ENCODE measurements at places on chromosomes 1 and 21.

GRCh38 chr1:244053831-244054230, 2.7 kb downstream of the ZBTB18 start:
- DNase-seq: no peak

GRCh38 chr21:18477043-18477442, 73.5 kb upstream of the TMPRSS15 start:
- no peak for DNase-seq

- DNase-seq: no peak
These were observed 62.8 kb downstream of the PIK3CD start for GRCh38 chr1:9714257-9714718.

DNA sequence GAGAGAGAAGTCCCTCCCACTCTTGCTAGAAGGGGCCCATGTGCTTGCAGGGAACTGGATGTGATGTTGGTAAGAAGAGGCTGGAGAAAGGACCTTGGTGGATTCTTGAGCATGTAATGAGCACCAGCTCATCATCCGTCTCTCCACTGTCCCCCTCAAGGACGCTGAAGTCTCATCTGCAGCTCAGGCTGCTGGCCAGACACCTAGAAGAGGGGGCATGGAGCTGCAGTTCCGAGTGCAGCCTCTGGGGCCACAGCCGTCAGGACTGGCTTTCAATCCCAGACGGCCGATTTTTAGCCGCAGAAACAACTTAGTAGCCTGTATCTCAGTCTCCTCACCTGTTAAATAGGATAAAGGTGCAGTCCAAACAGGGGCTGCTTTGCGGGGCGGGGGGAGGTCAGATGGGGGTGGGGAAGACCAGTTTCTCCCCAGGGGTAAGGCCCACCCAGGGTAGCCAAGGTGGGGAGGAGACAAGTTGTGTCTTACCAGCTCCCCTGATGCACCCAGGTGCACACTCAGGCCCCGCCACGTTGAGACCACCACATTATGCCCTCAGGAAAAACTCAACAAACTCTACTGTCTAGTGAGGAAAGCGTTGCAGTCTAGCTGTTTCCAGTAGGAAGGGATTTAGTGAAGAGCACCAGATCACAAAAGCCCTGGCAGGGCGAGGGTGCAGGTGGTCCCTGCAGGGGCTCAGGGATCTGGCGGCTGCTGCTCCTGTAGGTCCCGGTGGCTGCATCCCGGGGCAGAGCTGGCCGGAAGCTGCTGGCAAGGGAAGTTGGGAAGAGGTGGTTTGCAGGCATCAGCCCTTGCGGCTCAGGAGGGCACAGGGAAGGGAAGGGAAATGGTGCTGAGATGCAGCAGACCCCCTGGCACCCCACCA, 29.5 kb downstream of the LDLRAP1 start:
- peak; percentile 80 for DNase-seq

- no peak for DNase-seq
These were observed 68.9 kb upstream of the ACTL8 start for GRCh38 chr1:17686258-17686657.

DNA sequence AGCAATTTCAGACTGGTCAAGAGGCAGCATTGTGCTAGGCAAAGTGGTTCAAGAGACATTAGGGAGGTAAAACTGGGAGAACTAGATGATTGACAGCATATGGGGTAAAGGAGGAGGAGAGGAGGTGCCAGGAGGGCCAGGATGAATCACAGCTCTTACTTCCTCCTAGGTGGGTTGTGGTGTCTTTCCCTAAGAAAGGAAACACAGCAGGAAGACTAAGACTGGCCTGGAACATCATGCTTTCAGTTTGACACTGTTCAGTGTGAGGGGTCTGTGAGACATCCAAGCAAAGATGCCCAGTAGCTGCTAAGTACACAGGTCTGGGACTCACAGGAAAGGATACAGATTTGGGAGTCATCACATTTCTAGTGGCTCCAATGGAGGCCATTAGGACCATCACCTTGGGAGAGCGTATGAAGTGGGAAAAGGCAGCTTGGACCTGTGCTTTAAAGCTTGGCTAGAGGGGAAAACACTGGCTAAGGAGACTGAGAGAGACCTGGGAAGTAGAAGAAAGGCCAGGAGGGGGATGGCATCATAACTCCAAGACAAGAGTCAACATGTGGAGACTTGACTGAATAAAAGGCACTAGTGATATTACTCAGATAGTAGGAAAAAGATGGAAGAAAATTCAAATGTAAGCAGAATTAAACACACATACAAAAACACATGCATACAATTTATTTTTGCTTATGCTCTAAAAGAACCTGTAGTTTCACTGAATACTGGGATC, 17.3 kb downstream of the CD58 start:
- no peak for DNase-seq

- DNase-seq: peak; percentile 14
These were observed 436.5 kb upstream of the VAMP3 start for GRCh38 chr1:7334475-7335035.

DNA sequence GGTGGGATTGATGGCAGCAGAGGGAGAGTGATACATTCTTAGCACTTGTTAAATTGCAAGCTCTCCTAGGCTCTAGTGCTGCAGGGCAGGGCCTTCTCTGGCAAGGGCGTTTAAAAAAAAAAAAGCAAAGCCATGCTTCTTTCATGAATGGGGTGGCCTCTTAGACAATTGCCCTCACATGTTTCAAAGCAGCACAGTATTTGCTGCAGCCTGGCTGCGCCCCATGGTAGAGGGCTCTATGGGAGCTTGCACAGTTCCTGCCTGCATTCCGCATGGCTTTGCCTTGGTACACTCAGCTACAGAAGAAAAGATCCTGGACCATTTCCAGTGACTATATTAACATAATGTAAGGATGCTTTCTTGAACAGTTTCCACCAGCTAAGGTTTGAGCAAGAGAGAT, 267.2 kb downstream of the ZNF648 start:
- DNase-seq: no peak

GRCh38 chr1:228691926-228692325, 43.4 kb upstream of the RHOU start:
- peak; percentile 47 for DNase-seq

GRCh38 chr1:228811712-228812305, 76.5 kb downstream of the RHOU start:
- DNase-seq: no peak

Data from HEK293T (cell line).